ENCODE measurements at places on chromosomes 16 and 17.

GRCh38 chr16:2438121-2438520, 8.9 kb downstream of the CCNF start:
- no peak for DNase-seq

DNA sequence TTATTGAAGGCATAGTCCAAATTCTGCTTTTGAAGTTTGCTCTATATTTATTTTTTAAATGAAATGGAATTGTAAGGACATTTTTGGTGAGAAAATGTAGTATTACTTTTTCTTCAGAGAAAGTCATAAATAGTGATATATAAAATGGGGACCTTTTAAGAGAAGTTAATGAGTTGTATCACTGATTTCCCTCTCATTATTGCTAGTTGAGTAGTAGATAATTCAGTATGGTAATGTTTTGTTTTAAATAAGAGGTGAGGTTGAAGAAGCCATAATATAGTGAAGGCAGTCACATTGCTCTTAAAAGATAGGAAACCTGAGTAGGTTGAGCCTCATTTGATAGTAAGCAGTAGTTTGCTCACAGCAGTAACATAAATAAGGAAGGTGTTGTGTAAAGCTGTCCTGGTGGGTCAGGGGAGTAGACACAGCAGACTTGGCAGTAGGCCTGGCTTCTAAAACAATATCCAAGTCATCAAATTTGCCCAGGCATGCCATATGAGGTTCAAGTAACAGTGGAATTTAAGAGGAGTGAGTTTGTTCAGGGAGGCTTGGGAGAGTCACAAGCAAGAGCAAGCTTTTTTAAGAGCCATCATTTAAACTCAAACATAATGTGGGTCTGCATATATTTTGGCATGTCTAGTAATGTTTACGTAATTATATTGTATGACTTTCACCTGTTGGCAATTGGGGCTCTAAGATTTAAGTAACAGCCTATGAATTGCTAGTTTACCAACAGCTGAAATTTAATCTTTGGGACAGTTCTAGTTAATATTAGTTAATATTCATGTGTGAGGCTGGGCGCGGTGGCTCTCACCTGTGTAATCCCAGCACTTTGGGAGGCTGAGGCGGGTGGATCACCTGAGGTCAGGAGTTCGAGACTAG, 6.5 kb downstream of the NFATC3 start:
- no peak for DNase-seq

GRCh38 chr16:50999181-50999580, 151.9 kb downstream of the SALL1 start:
- no peak for DNase-seq

DNA sequence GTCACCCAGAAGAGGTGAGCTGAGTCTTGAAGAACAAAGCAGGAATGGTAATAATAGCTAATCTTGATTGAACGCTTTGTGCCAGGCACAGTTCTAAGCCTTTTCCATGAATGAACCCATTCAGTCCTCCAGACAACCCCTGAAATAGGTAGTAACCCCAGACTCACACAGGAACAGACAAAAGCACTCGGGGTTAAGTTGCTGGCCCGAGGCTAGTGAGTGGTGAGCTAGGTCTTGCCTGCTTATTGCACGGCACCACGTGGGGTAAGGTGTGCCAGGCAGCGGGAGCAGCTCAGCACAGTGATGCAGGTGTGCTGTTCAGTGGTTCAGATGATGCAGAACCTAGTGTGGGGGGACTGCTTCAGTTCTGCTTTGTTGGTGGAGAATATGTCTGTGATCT, 181.6 kb downstream of the RAB11FIP4 start:
- DNase-seq, result no peak

GRCh38 chr16:57999971-58000705, at the start of gene ZNF319:
ZNF319 (minus strand) TSS chr16:58000672; CDS start chr16:57998265, 2,407 bp downstream.
- no peak for DNase-seq

Measured in activated CD8-positive, alpha-beta memory T cell treated with anti-CD3 and anti-CD28 coated beads for 4 hours (primary cell).